ENCODE measurements at places on chromosomes 6 and 20. TPM values are rescaled to one million over a fixed set of nuclear protein-coding genes. Genes with fewer than 3 reads are reported as not detected.

The ELOVL4 gene
- 5.4 TPM for total RNA-seq

The COL9A3 gene
- 0.39 TPM for total RNA-seq

The SNX14 gene
- 94.9 TPM for total RNA-seq

The CENPW gene
- 4.2 TPM for total RNA-seq

The SAMD5 gene
- total RNA-seq, result 0.85 TPM

The VSTM2L gene
- total RNA-seq, result 2.1 TPM

The CCNC gene
- total RNA-seq, result 30.9 TPM

The LRP11 gene
- total RNA-seq, result 66.3 TPM

The EFCAB8 gene
- total RNA-seq, result 0.33 TPM

The PNLDC1 gene
- total RNA-seq, result 0.20 TPM

The GNAS-AS1 gene
- total RNA-seq, result 0.72 TPM

The NRN1 gene
- 0.39 TPM for total RNA-seq

The CLDN20 gene
- not detected for total RNA-seq

The FAM209A gene
- total RNA-seq, result not detected

Data from smooth muscle cell of the pulmonary artery (primary cell).